Hepatocyte (in vitro differentiated cells): ENCODE measurements at places on chromosomes 1 and 21.

DNA sequence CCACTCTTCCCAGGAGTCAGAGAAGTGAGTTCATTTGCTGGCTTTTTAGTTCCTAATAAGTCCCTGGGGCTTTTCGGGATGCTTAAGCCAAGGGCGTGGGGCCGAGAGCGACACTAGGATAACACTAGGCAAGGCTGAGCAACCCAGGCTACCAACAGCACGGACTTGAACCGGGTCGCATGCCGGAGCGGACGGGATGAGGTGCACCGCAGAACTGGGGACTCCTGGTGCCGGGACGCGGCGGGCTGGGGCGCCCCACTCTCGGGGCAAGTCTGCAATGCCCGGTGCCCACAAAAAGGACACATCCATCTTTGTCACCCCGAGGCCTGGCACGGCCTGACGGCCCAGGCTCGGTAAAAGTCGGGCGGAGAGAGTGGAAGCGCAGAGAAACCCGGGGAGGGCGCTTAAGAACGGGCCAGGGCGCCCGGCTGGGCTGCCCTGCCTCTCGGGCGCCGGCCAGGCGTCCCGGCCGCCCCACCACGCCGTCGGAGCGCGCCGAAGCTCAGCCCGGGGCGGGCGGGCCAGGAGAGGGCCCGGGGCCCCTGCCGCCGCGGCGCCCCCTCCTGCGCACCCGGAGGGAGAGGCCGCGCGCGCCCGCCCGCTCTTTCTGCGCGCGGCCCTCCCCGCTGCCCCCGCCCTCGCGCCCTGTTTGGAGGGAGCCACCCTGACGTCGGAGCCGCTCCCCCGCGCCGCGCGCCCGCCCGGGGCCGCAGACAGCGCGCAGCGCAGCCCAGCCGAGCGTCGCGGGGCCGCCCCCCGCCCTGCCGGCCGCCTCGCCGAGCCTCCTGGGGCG, at the start of gene NBL1:
NBL1 (plus strand) TSS at position 710 of the 793 bp plus-strand sequence. CDS start 10,720 bp downstream, outside the sequence.
- peak; percentile 80 for DNase-seq
- H3K27ac ChIP-seq = peak within 1 kb of the TSS; percentile 72
- H3K4me3 ChIP-seq = peak within 1 kb of the TSS; percentile 64
- no peaks in the 10 kb centered on the region for H3K36me3 ChIP-seq
- peaks cover 17% of the 10 kb centered on the region for H3K27me3 ChIP-seq

DNA sequence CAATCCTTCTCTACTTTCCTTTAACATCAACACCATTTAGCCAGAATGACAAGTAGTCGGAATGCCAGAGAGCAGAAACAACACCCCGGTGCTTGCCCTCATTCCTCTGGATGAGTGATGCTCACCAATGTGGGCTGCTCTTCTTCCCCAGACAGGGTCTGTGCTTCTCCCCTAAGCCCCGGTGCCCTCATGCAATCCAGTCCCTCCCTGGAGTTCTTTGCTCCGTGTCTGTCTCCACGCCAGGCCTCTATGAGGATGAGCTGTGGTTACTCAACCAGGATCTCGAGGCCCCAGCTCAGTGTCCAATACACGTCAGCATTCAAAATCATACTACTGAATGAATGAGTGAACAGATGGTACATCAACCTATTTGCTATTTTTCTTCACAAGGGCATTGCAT, 29.7 kb upstream of the PDE9A start:
- peaks cover 6% of the 10 kb centered on the region for H3K4me1 ChIP-seq
- H3K27me3 ChIP-seq = no peaks in the 10 kb centered on the region
- H3K27ac ChIP-seq = peak overlapping the region; percentile 46
- no peak overlapping the region for H3K4me3 ChIP-seq
- DNase-seq = no peak

GRCh38 chr21:29379517-29380054, 80.9 kb downstream of the BACH1 start:
- H3K36me3 ChIP-seq = no peaks in the 10 kb centered on the region
- no peak overlapping the region for H3K4me3 ChIP-seq
- DNase-seq = no peak
- H3K27ac ChIP-seq = no peak overlapping the region
- peaks cover 18% of the 10 kb centered on the region for H3K4me1 ChIP-seq

DNA sequence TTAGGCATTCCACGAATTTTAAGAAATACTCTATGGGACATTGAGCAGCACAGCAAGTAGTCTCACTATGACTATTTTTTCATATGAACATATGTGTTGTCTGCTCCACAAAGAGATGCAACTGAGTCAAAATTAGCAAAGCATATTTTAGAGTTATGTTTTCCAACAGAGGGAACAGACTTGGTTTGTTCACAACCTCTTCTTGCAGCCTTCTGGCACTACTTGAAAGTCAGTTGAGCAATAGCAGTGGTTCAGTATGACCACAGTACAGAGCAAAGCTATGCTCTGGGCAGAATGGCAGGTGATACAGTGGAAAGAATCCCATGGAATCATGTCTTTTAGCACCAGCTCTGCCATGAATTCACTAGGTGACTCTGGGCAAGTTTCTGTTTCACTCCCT, 5.2 kb downstream of the CCN1 start:
- no peak overlapping the region for H3K27ac ChIP-seq
- H3K36me3 ChIP-seq = no peaks in the 10 kb centered on the region
- DNase-seq = no peak
- no peaks in the 10 kb centered on the region for H3K27me3 ChIP-seq

- DNase-seq = peak; percentile 76
- H3K4me1 ChIP-seq = peaks cover 8% of the 10 kb centered on the region
- H3K36me3 ChIP-seq = no peaks in the 10 kb centered on the region
- H3K27me3 ChIP-seq = no peaks in the 10 kb centered on the region
- no peak overlapping the region for H3K4me3 ChIP-seq
Measured at GRCh38 chr1:30778154-30778978, 20.8 kb upstream of the LAPTM5 start.

GRCh38 chr21:31396399-31396798, 52.3 kb upstream of the TIAM1 start:
- H3K27me3 ChIP-seq = no peaks in the 10 kb centered on the region
- no peak for DNase-seq
- H3K27ac ChIP-seq = no peak overlapping the region
- no peak overlapping the region for H3K4me3 ChIP-seq

- no peak overlapping the region for H3K27ac ChIP-seq
- no peaks in the 10 kb centered on the region for H3K4me1 ChIP-seq
- DNase-seq = no peak
- H3K36me3 ChIP-seq = no peaks in the 10 kb centered on the region
Measured at GRCh38 chr1:74145086-74145485, 52.9 kb downstream of the LRRIQ3 start.

DNA sequence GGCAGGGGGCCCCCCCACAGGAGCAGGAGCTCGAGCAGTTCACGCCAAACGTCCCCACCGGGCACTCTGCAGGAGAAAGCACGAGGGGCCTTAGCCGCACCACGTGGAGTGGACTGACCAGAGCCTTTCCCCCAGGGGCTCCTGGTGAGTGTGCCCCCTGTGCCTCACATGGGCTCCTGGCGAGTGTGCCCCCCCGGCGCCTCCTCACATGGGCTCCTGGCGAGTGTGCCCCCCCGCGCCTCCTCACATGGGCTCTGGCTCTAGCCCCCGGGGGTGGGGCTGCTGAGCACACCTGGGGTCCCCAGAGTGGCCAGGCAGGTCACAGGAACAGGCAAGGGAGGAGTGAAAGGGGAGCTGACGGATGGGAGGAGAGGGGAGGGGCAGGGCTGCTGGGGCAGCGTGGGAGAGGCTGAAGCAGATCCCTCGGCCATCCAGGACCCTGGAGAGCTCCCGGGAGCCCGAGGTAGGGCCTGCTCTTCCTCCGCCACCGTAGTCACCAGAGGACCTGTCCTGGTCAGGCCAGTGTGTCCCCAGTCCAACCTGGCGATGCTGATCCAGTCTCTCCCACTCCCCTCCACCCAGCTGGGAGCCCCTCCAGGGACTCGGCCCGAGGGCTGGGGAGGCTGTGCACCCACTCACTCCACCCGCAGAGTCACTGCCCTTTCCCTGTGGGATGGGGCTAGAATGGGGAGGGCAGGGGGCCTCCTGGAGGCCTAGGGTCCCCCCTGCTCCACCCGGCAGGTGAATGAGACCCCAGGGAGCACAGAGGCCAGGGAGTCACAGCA, 47.6 kb downstream of the ARHGEF16 start:
- no peak overlapping the region for H3K27ac ChIP-seq
- no peaks in the 10 kb centered on the region for H3K36me3 ChIP-seq
- no peaks in the 10 kb centered on the region for H3K27me3 ChIP-seq
- H3K4me1 ChIP-seq = no peaks in the 10 kb centered on the region

GRCh38 chr1:222582099-222582774, 7.5 kb downstream of the TAF1A start:
- H3K4me1 ChIP-seq = no peaks in the 10 kb centered on the region
- H3K27ac ChIP-seq = no peak overlapping the region
- H3K27me3 ChIP-seq = no peaks in the 10 kb centered on the region
- no peaks in the 10 kb centered on the region for H3K36me3 ChIP-seq
- no peak for DNase-seq

GRCh38 chr21:34807146-34807880, 138.5 kb downstream of the CLIC6 start:
- H3K4me3 ChIP-seq = no peak overlapping the region
- H3K4me1 ChIP-seq = peaks cover 9% of the 10 kb centered on the region
- peak; percentile 58 for DNase-seq

- H3K4me3 ChIP-seq = no peak overlapping the region
- no peaks in the 10 kb centered on the region for H3K4me1 ChIP-seq
- H3K27me3 ChIP-seq = no peaks in the 10 kb centered on the region
- no peak overlapping the region for H3K27ac ChIP-seq
Measured at GRCh38 chr1:8733484-8733883, 84.0 kb downstream of the RERE start.

GRCh38 chr1:47803815-47804501, 193.2 kb downstream of the TRABD2B start:
- no peak overlapping the region for H3K4me3 ChIP-seq
- H3K27me3 ChIP-seq = no peaks in the 10 kb centered on the region
- DNase-seq = no peak

- H3K4me1 ChIP-seq = no peaks in the 10 kb centered on the region
- no peak overlapping the region for H3K4me3 ChIP-seq
- H3K27ac ChIP-seq = no peak overlapping the region
- H3K36me3 ChIP-seq = no peaks in the 10 kb centered on the region
- H3K27me3 ChIP-seq = no peaks in the 10 kb centered on the region
Measured at GRCh38 chr1:53878492-53879105, 11.0 kb downstream of the YIPF1 start.

GRCh38 chr1:18217398-18218043, 109.9 kb downstream of the IGSF21 start:
- DNase-seq = peak; percentile 37
- H3K36me3 ChIP-seq = no peaks in the 10 kb centered on the region
- peaks cover 21% of the 10 kb centered on the region for H3K27me3 ChIP-seq
- H3K4me1 ChIP-seq = no peaks in the 10 kb centered on the region
- H3K27ac ChIP-seq = no peak overlapping the region
- H3K4me3 ChIP-seq = no peak overlapping the region
